Cerebellum (tissue), 4 donors: ENCODE measurements at places on chromosomes 7 and 10.

DNA sequence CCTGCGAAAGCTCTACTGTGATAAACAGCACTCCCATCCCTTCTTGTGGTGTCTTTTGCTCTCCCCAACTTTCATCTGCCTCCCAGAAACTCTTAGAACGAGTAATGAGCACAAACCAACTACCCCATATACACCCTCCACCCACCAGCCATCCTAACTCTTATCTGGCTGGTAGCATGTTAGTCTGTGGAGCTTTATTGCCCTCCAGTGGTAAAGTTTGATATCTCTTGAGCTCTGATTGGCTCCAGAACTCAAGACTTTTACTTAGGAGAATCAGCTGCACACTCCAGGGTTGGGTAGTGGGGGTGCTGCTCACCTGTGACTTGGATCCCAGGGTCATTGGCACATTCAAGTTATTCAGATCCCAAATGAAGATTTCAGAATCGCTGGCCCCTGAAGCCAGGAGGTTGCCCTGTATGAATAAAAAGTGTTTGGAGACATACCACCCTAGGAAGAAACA, 10.9 kb downstream of the SEC31B start:
- no peak for DNase-seq

GRCh38 chr7:93310346-93310745, 78.2 kb downstream of the VPS50 start:
- DNase-seq, result no peak

DNA sequence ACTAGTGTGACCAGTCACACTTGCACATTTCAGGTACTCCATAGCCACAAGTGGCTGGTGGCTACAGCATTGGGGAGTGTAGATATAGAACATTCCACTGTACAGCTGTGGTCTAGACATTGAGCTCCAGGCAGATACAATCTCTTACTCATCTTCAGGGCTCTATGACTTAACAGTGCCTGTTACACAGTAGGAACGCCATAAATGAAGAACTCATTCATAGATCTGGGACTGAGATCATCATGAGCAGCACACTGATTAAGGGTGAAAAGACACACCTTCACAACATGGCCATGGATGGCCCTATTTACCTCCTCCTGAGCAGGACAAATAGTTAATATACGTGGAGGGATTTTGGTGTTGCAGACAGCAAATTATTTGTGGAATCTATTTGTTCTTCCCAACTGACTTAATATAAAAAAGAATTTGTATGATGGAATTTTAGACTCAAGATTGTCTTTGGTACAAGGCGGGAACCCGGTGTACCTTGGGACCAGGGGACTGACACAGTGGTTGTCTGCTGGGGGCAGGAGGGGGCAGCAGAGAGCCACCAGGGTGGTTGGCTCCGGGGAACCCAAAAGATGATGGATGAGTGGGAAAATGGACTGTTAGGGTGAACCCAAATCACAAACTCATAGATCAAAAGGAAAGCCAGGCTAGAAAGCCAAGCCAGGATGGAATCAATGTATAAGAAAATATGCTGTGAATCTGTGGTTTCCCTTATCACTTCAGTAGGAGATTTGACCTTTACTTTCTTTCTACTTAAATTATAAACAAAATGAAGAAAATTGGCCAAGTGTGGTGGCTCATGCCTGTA, 24.3 kb upstream of the CPA2 start:
- no peak for DNase-seq

DNA sequence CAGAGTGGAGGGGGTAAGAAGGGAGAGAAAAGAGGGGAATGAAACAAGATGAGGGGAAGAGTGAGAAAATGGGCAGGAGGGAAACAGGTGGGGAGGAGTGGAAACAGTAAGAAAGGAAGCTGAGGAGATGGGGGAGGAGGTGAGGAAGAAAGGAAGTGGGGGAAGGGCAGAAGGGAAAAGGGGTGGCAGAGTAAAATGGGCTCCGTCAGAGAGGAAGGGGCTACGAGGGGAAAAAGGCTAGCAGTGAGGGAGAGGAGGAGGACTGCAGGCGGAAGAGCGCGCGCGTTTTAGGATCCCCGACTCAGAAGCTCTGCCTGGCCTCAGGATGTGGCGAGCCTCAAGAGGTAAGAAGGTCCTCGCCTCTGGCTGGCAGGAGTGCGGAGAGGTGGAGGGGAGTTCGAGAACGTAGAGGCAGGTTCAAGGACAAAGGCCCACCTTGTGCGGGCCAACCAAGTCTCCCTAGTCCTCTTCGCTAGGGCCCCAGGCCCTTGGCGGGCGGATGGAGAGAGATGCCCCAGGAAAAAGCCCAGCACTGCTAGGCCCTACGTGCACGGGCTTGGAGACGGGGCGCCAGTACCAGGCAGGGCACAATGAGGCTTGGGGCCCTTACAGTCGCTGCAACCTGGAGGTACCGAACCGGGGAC, 5.8 kb upstream of the NKX2-3 start:
- DNase-seq, result no peak

- no peak for DNase-seq
Observed at GRCh38 chr7:110317541-110318265, 773.2 kb upstream of the LRRN3 start.

- DNase-seq, result no peak
Observed at GRCh38 chr10:30092151-30092790, 32.9 kb upstream of the JCAD start.

- no peak for DNase-seq
Observed at GRCh38 chr10:119687192-119688032, 36.2 kb downstream of the BAG3 start.

DNA sequence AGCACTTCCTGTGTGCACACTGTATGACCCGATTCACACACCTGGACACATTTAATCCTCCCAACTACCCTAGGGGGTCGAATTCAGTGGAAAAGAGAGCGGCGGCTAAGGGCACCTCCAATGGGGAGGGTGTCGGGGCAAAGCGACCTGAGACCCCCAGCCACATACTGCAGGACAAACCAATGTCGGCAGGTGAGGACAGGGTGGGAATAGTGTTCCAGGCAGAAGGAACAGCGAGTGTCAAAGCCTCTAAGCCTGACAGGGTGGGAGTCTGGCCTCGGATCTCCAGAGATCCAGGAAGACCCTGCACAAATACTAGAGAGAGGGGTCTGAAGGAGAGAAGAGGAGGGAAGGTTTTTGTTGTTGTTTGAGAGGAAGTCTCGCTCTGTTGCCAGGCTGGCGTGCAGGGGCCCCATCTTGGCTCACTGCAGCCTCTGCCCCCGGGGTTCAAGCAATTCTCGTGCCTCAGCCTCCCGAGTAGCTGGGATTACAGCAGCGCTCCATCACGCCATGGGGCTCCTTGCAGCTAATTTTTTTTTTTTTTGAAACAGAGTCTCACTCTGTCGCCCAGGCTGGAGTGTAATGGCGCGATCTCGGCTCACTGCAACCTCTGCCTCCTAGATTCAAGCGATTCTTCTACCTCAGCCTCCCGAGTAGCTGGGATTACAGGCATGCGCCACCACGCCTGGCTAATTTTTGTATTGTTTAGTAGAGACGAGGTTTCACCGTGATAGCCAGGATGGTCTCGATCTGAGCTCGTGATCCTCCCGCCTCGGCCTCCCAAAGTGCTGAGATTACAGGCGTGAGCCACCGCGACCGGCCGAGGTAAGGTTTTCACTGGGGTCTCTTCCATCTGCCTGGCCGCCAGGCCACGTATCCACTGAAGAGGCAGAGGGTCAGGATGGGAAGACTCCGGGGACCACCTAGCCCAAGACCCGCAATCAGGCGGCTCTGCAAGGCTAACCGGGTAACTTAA, 1.2 kb upstream of the ARPC1B start:
- no peak for DNase-seq

DNA sequence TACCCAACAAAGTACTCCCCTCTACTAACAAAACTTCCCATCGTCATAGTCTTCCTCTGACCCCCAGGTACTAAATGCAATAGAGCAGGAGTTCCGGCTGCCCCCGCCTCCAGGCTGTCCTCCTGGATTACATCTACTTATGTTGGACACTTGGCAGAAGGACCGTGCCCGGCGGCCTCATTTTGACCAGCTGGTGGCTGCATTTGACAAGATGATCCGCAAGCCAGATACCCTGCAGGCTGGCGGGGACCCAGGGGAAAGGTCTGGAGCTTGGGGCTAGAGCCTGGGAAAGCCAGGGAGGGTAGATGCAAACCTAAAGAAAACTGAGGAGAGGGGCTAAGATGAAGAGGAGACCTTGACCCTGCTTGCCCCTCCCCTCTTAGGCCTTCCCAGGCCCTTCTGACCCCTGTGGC, 15.3 kb downstream of the EPHB6 start:
- no peak for DNase-seq

- DNase-seq, result no peak
Observed at GRCh38 chr10:68423522-68423921, 16.4 kb upstream of the RUFY2 start.

DNA sequence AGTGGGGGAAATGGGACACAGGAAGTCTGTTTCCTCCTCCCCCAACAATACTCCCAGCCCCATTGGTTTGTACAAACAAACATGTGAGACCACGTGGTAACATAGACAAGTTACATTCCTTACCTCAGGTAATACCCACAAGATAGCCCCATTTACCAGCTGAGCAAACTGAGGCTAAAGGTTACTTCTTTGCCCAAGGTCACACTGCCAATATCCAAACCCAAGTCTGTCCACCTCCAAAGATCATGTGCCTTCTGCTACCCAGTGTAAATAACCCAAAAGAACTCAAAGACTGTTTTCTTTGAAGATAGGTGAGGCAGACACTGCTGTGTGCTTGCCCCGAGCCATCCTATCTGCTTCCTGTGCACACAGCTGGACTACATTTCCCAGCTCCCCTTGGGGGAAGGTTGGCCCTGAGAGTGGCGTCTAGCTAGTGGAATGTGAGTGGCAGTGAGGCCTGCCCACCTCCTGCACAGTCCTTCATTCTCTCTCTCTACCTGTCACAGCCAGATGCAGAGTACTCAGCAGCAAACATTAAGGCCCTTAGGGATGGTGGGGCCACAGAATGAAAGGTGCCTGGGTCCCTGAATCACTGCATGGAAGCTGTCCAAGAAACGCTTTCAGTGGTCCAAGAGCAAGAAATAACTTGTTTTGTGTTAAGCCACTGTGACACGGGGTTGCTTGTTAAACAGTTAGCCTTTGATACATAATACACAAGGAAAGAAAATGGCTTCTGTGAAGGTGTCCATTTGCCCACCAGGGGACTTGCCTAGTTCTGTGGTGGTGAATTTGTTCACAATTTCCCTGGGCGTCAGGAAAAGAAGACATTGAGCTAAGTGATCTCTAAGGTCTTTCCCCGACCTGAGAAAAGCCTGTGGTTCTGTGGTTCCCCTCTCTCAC, 257.7 kb upstream of the NFE2L3 start:
- no peak for DNase-seq
